Suprapubic skin (tissue), 4 donors: ENCODE measurements at places on chromosomes 5 and 9.

GRCh38 chr9:134291452-134291881 is 34.8 kb upstream of the RXRA start:
- DNase-seq = no peak
- peaks cover 39% of the 10 kb centered on the region for H3K4me1 ChIP-seq
- no peaks in the 10 kb centered on the region for H3K27me3 ChIP-seq
- no peaks in the 10 kb centered on the region for H3K36me3 ChIP-seq

GRCh38 chr5:174324680-174325079 is 279.2 kb downstream of the NSG2 start:
- H3K27me3 ChIP-seq = peaks cover 75% of the 10 kb centered on the region
- H3K4me1 ChIP-seq = no peaks in the 10 kb centered on the region
- DNase-seq = no peak
- no peak overlapping the region for H3K27ac ChIP-seq
- H3K36me3 ChIP-seq = no peaks in the 10 kb centered on the region
- H3K4me3 ChIP-seq = no peak overlapping the region

DNA sequence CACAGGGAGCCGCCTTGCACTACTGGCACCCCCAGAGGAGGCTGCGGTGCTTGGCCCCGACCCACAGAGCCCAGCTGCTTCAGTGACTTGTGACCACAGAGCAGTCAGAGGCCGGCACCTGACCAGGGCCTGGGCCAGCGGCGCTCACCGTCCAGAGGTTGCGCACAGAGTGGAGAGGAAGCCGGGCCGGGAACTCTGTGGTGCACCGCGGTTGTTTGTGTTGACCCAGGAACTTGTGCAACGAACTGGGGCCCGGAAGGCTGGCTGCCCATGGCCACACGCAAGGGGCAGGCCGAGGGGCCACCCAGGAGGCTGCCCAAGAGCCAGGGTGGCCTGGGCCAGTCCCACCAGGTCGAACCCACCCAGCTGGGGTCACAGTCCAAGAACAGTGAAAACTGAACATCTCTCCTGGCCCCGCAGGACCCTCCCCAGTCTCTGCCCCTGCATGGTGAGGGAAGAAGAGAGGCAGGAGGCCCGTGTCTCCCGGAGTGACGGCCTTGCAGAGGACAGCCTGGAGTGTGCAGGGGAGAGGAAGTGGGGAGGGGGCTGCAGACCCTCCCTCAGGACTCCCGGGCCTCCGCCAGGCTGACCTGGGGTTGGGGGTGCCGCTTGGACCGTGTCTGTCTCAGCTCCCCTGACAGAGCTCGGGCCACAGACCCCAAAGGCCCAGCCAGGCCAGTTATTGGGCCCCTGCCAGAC is 42.8 kb upstream of the EGFL7 start:
- H3K27ac ChIP-seq = no peak overlapping the region
- no peak overlapping the region for H3K4me3 ChIP-seq
- H3K27me3 ChIP-seq = no peaks in the 10 kb centered on the region
- peak; percentile 89 for DNase-seq
- peaks cover 82% of the 10 kb centered on the region for H3K4me1 ChIP-seq

GRCh38 chr5:160511280-160511929 is 89.8 kb downstream of the PTTG1 start:
- H3K4me3 ChIP-seq = no peak overlapping the region
- DNase-seq = no peak
- peaks cover 10% of the 10 kb centered on the region for H3K27me3 ChIP-seq
- H3K36me3 ChIP-seq = no peaks in the 10 kb centered on the region

- no peaks in the 10 kb centered on the region for H3K4me1 ChIP-seq
- H3K27me3 ChIP-seq = no peaks in the 10 kb centered on the region
- no peak for DNase-seq
- no peak overlapping the region for H3K27ac ChIP-seq
- no peak overlapping the region for H3K4me3 ChIP-seq
Measured at GRCh38 chr5:77418162-77418561, 74.0 kb downstream of the WDR41 start.
